T-helper 1 cell (primary cell): ENCODE measurements at places on chromosomes 3 and 15.

DNA sequence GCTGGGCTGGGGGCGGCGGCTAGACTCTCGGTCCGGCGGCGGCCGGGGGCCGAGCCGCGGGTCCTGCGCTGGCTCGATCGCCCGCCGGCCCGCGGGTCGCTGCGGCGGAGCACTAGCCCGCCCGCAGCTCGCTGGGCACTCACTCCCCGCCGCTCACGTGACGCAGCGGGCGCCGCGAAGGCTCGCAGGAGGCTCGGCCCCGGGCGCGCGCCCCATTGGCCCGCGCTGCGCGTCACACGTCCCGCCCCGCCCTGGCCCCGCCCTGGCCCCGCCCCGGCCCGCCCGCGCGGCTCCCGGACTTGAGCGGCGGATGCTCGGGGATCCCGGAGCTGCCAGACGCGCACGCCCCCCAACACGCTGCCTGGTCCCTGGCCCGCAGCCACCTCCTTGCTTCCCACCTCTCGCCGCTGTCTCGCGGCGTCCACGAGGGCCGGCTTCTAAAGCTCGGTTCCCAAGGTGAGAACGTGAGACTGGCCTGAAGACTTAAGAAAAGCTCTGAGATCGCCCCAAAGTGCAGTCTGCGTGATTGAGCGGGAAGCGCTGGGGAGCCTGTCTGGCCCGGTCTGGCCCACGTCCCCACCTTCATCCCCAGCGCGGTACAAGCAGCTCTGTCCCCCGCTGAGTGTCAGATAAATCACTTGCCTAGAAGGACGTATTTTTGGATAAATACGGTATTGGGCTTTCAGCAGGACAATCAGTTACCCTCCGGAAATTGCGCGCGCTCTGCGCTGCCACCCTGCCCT, at the start of gene KLF15:
Gene KLF15, minus strand, starts transcription at position 114 of the 743 bp plus-strand sequence. CDS start 4,486 bp downstream, outside the sequence.
- DNase-seq, result peak; percentile 51

- DNase-seq, result no peak
Observed at GRCh38 chr3:167936019-167936418, 159.7 kb downstream of the GOLIM4 start.

DNA sequence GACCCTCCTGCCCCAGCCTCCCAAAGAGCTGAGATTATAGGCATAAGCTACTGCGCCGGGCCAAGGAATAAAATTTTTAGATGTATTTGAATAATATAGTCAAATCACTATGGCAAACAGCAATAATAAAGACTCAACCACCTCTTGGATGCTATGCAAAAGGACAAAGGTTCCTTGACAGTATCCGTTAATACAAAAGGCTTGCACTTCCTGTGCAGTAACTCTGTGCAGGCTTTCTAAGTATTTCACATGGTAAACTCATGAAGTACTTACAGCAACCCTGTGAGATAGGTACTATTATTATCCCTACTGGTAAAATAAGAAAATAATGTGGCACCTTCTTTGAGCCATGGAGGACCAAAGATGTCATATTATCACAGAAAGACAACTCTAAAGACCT, 86.8 kb downstream of the SHQ1 start:
- no peak for DNase-seq

DNA sequence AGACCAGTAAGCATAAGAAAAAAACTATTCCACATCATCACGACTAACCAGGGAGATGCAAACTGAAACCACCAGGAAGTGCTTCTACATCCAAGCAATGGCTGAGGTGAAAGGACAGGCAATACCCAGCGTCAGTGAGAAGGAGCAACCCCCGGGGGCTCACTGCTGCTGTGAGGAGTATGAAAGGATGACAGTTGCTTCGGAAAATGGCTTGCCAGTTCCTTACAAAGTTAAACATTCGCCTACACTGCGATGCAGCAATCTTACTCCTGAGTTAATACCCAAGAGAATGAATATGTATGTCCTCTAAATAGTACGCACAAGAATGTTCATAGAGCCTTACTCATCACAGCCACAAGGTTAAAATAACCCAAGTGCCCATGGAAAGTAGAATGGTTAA, 13.3 kb upstream of the PLXNA1 start:
- no peak for DNase-seq

DNA sequence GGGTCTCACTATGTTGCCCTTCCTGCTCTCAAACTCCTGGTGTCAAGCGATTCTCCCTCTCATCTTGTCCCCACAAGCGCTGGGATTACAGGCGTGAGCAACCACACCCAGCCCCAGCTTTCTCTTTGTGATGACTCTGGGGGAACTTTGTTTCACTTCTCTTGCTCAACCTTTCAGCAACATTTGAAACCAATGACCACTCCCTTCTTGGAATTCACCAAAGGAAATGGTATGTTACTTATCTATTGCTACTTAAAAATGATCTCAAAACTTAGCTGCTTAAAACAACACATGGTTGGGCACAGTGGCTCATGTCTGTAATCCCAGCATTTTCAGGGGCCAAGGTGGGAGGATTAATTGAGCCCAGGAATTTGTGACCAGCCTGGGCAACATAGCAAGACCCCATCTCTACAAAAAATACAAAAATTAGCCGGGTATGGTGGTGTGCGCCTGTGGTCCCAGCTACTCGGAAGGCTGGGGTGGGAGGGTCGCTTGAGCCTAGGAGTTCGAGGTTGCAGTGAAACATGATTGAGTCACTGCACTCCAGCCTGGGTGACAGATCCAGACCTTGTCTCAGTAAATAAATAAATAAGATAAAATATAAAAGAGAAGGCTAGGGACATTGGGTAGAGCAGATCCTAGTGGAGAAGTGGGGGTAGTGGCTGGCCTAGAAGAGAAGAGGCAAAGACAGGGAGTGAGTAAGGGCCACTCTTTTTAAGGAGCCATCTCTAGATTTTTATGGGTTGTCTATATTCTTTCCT, 10.3 kb upstream of the COPG1 start:
- DNase-seq, result no peak

DNA sequence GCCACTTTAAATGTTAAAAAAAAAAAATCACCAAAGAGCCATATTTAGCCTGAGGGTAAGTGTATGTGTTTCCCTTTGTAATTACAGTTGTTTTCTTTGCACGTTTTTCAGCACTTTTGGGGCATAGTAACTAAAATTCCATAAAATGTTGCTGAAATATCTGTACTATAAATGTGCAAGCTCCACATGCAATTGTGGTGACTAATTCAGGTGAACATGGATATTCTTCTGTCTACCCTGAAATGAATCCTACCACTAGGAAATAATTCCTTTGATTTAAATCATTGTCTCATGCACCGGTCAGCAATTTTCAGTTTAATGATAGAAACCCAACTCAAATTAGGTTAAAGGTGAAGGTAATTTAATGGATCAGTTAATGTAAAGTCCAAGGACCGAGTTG, 13.1 kb upstream of the TFG start:
- no peak for DNase-seq

DNA sequence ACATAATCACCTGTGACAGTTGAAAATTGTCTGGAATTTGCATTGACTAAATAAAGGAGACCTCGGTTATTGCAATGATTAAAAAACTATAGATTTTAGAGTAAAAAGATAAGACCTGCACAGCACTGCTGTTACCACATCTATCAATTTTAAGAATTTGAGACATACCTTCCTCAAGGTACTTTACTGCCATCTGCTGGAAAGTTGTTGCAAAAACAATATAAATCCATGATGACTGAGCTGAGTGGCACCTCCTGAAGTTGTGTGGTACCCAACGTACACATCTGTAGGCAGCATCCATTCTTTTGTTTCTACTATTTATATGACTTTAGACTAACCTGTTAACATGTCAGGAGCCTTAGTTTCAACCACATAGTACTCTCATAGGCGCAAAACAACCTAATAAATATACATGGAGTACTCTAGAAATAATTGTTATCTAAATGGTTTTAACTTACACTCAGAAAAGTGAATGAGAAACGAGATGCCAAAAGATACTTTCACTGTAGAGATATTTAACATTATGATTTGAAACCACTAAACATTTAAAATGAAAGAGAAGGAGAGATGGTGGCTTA, 106.7 kb downstream of the GHSR start:
- no peak for DNase-seq

- no peak for DNase-seq
Observed at GRCh38 chr15:77455696-77456321, 35.1 kb downstream of the HMG20A start.

- DNase-seq, result no peak
Observed at GRCh38 chr15:76776480-76776879, 128.7 kb downstream of the SCAPER start.

GRCh38 chr3:53773021-53773436, 73.2 kb downstream of the CHDH start:
- no peak for DNase-seq

GRCh38 chr3:188595890-188596376, 442.0 kb downstream of the LPP start:
- no peak for DNase-seq
